HS-27A (cell line): ENCODE measurements at places on chromosomes 7 and 10.

DNA sequence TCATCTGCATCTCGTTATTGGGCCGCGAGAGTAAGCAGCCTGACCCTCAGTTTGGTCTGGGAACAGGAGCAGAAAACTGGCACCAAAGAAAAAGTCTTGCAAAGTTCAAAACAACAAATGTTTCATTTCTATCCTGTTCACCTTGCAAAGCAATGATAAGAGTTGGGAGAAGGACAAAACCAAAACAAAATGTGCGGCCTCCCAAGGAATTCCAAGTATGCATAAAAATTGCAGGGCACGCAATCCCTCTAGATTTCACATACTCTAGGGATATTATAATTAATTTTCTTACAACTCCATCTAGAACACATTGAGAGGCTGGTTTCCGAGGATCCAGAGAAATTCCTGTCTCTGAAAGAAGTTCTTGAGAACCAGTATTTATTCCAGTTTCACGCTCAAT is 20.1 kb downstream of the CHUK start:
- no peak for DNase-seq

- DNase-seq: no peak
Measured at GRCh38 chr7:117492649-117493048, 12.8 kb downstream of the CFTR start.

DNA sequence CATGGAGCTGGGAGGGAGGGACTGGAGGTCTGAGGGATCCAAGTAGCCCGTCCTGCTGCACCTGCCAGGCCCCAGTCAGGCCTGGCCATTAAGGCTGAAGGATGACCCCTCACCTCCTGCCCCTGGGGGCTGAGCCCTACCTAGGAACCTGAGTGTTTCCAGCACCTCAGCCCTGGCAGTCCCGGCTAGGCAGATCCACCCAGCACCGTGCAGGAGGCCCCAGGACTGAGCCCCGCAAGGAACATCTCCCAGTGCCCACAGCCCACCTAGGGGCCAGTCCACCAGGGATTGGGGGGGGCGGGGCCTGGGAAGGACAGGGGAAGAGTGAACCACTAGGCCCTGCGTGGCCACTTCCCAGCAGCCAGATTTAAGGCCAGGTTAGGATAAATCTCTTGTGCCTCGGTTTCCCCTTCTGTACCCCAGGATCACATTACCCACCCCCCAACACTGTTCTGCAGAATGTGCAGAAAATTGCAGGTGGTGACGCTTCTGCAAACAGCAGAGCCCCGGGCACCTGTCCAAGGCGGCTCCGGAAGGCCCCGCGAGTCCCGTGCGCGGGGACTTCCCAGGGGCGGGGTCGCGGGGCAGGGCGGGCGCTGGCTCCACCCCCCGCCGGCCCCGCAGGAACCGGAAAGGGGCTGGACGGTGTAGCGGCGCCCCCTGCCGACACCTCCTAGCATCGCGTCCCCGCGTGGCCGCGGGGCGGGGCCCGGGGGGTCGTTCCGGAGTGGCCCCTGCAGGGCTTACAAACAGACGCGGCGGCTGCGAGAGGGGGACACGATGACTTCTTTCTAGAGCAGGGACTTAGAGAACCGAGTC is 55.9 kb downstream of the PWWP2B start:
- DNase-seq: no peak

- no peak for DNase-seq
Measured at GRCh38 chr10:30702860-30703259, 73.3 kb upstream of the LYZL2 start.

GRCh38 chr7:151451626-151452571 is 12.0 kb upstream of the CRYGN start:
- DNase-seq: no peak

DNA sequence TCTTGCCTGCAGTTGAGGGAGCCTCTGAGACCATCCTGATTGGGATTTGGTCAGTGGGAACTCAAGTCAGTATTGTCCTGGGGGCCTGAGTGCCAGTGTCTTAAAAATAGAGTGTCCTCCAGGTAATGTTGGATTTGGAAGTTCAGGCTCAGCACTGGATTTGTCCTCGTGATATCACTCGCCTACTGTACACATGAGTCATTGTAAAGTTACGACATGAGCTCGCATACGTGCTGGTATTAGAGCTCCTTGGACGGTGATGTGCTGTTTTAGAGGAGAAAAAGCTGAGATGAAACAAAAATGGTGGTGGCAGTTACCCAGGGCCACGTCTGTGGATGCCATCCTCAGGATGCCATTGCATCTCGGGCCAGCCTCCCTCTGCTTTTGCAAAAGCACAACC is 78.2 kb downstream of the MGMT start:
- DNase-seq: no peak

DNA sequence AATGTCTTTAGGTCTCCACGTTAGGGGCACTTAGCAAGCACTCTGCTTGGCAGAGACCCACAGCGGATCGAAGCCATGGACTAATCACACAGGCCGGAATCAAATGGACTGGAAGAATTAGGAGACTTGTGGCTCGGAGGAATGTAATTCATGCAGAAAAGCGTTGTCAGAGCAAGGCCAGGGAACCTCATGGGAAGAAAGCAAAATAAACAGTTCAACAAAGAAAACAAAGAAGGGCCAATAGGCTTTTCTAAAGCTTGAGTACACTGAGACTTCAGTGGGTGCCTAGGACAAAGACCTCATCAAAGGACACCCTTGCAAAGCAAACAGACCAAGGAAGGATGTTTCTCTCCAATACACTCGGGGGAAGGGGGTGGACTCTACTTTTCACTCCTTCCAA is 171.1 kb downstream of the GLI3 start:
- no peak for DNase-seq

DNA sequence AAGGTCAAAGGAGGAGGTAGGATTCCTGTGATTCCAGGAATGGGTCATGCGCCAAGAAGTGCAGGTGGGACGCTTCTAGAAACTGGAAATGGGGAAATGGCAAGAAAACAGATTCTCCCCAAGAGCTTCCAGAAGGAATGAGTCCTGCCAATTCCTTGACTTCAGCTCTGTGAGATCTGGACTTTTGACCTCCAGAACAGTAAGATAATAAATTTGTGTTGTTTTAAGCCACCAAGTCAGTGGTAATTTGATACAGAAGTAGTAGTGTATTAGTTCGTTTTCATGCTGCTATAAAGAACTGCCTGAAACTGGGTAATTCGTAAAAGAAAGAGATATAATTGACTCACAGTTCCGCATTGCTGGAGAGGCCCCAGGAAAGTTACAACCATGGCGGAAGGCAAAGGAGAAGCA is 178.6 kb upstream of the GALNT17 start:
- DNase-seq: no peak

DNA sequence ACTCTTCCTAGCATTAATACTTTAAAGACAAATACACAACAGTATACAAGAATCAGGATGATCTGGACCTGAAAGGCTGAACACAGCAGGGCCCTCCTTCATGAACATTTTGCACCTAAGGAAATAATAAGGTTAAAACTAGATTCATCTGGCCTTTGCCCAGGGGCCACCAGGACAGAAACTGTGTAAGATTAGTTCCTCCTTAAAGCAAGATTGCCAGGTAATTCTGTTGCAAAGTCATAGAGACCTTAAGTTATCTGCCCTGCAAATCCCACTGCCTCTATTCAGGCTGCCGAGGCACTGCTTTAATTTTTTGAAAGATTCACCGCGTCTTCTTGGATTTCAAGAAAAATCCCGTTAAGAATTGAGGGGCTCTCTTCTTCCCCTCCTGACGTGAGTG is 1.6 kb upstream of the KIAA1217 start:
- DNase-seq: no peak

GRCh38 chr10:80144067-80144695 is 11.7 kb downstream of the PLAC9 start:
- no peak for DNase-seq

- no peak for DNase-seq
Measured at GRCh38 chr7:130273933-130274255, 7.2 kb downstream of the CPA2 start.

DNA sequence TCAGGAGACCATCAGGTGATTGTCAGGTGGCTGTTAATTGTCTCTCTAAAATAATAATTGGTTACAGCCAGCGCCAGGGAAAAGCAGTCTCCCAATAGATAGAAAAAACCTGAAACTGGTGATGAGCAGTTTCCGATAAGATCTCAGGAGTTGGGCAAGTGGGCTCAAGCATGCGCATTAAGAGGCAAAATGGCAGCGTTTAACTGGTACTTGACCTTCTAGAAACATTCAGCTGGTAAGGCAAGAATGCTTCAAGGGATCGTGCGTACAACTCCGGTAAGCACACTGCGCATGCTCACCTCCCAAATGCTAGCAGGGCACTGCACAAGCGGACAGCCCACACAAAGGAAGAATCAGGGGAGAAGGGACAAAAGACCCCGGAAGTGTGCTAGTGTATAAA is 48.5 kb downstream of the BLNK start:
- DNase-seq: no peak

DNA sequence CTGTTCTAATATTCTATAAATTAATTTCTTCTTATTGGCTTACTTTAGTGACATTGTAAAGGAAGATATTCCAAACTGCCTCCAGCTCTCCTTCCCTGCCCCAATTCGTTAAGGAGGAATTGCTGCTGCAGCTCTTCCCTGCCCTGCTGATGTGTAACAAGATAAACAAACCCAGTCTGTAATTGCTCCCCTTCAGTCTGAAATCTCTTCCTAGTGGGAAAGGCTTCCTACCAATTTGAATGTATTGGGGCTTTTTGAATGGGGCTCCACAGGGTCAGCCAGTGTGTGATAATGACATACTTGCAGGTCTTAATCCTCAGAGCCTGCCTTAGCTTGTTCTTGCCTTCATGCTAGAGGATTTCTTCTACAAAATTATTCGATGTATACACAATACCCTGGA is 849.9 kb upstream of the GHITM start:
- no peak for DNase-seq

- no peak for DNase-seq
Measured at GRCh38 chr10:122656741-122657140, 42.9 kb downstream of the C10orf120 start.

GRCh38 chr10:42754155-42755027 is 28.2 kb upstream of the BMS1 start:
- no peak for DNase-seq

GRCh38 chr10:11162828-11163599 is 145.3 kb downstream of the CELF2 start:
- no peak for DNase-seq

- DNase-seq: no peak
Measured at GRCh38 chr7:46607176-46607575, 686.1 kb upstream of the IGFBP3 start.

- no peak for DNase-seq
Measured at GRCh38 chr10:70358446-70358845, 24.0 kb downstream of the LRRC20 start.

GRCh38 chr10:56561336-56561735 is 200.3 kb upstream of the ZWINT start:
- no peak for DNase-seq
